Stomach (tissue), 19 donors: ENCODE measurements at places on chromosomes 5 and 9. TPM values are rescaled to one million over a fixed set of nuclear protein-coding genes. Genes with fewer than 3 reads are reported as not detected.
A peak's percentile ranks its signal among the peaks of the same experiment; 100 is the strongest.

Gene DNAJB5
- 24.0 TPM for total RNA-seq

- DNase-seq: no peak
Measured at GRCh38 chr9:97376902-97377301, 35.0 kb upstream of the TDRD7 start.

Gene ADAMTS19
- 18.0 TPM for total RNA-seq

Gene ZNF367
- total RNA-seq: 1.3 TPM

- DNase-seq: no peak
Measured at GRCh38 chr9:16255217-16255616, 615.3 kb downstream of the BNC2 start.

DNA sequence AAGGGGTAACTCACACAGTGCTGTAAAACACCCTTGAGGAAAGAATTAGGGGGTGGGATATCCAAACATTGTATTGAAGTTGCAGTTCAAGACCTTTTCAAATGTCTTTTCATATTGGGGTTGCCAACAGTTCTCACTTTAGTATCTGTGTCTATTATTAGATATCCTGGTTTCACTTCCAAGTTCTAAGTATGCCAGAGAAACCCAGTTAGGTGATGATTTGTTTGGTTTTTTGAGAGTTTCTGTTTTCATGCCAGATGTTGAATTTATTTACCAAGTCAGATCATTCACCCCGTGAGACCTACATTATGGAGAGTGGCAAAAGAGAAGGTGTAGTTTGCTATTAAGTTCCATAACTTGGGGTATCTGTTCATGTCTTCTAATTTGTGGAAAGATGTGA lies 64.5 kb downstream of the C9orf152 start:
- no peak for DNase-seq

Gene NRARP
- total RNA-seq: 14.6 TPM

- DNase-seq: no peak
Measured at GRCh38 chr5:62486672-62487071, 74.1 kb downstream of the IPO11 start.

DNA sequence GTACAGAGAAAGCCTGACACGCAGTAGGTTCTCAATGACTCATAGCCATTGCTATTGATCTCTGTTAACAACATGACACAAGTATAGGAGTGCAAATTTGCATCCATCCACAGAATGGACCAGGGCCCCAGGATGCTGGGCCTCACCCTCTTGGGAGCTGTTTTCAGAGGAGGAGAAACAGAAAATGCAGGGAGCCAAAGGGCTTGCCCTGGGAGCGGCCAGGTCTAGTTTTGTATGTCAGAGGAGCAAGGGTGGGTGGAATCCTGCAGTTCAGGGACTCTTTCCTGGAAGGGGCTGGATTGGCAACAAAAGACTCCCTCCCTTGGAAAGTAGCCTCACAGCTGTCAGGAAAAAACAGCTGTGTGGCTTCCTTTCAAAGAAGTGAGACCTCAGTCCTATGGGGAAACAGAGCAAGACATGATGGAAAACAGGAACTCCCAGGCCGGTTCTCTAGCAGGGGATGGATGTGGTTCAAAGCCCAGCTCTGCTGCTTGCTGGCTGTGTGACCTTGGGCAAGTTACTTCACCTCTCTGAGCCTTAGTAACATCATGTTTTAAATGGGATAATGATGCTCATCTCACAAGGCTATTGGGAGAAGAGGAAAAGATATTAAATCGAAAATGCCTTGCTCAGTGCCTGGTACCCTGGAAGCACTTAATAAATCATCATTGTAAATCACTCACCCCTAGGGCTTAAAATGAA lies 50.5 kb upstream of the SH3PXD2B start:
- peak; percentile 72 for DNase-seq

Gene IL3
- total RNA-seq: not detected

DNA sequence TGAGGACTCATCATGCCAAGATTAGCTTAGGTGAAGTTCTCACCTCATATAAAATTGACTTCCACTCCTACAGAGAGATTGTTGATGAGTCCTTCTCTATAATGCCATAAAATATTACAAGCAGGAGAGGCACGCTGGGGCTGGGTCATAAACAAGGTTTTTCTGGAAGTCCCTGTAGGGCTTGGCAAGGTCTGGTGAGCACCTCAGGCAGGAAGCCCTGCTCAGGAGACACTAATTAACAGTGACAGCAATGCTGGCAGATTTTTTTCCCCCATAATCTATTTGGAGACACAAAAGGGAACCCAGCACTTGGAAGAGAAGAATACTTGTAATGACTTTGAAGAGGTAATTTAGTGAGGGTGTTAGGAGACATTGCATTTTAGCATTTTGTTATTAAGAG lies 118.7 kb downstream of the DIRAS2 start:
- DNase-seq: no peak
